Iris pigment epithelial cell (primary cell): ENCODE measurements at places on chromosomes 1 and 21.
A peak's percentile ranks its signal among the peaks of the same experiment; 100 is the strongest.

GRCh38 chr1:61238359-61238665 lies 156.0 kb downstream of the NFIA start:
- no peak for DNase-seq

DNA sequence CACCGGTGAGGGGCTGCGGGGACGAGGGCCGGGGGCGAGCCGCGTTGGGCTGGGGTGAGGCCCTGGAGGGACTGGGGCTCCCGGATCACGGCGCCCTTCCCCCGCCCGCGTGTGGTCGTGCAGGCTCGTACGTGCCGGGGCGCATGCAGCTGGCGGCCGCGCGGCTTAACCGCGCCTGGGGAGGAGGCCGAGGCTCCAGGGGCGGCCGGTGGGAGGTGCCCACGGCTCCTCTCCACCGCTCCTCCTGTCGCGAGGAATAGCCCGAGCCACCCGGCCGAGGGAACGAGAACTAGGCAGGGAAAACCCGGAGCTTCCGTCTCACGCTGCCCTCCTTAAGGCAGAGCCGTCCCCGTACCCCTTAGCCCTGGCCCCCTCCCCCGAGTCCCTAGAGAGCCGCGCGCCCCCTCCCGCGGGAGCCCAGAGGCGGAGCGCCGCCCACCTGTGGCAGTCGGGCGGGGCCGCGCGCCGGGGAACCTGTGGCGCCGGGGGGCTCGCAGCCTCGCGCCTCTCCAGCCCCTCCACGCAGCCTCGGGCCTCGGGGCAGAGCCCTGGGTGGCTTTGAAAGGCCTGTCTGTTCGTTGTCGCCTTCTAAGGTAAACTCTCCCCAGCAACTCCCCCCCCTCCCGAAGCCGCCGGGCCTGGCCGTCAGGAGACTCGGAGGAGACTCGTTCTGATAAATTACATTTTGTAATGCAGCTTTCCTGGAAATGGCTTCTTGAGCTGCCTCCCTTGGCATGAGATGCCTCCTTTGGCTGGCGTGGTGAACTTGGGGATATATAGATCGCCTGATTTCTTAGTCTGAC lies 746 bp downstream of the AK4 start:
- peak; percentile 35 for DNase-seq

DNA sequence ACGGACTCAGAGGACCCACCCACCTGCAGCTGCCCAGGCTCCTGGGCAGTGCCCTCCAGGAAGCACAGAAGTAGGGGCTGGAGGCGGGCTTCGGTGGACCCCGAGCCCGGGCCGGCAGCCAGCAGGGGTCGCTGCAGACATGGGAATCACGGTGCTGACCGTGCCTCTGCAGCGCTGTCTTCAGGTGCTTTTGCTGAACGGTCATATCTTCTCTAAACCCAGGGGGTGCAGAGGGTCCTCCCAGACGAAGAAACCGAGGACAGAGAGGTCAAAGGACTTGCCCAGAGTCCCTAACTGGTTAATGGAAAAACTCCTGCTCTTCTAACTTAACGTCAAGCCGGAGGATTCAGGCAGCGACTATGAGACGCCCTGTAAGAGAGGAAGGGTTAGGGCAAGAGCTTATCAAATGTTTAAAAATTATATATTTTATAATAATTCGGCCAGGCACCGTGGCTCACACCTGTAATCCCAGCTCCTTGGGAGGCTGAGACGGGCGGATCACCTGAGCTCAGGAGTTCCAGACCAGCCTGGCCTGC lies 21.5 kb upstream of the LEFTY2 start:
- DNase-seq, result peak; percentile 33

- no peak for DNase-seq
Measured at GRCh38 chr1:34988581-34988980, 3.4 kb upstream of the TMEM35B start.

DNA sequence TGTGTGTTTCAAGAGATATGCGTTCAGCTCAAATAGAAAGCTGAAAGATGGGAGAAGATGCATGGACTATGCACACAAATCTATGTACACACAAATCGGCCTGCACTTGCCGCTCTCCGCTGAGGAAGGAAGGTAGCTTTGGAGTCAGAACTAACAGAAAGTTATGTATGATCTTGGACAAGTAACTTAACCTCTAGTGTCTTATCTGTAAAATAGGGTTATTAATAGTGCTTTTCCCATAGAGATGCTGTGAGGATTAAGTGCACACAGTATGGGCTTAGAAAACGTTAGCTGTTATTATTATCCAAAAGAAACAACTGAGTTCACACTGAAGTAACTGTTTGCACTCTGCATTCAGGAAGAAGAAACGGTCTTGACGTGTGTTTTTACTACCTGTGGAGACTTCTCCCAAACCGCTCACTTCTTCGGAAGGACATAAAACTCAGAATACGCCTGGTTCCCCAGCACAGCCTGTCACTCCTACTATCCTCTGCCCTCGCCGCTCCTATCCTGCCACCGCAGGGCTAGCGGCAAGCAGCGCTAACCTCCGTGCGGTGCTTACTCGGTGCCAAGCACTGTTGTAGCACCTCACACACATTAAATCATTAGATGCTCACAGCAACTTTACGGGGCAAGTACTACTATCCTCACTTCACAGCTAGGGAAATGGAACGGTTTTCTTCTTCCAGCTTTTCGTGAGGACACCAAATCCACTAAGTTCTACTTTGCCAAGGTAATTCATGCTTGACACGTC lies 1.3 kb downstream of the TGFBR3 start:
- DNase-seq, result peak; percentile 28
